ENCODE measurements at places on chromosomes 16 and 17. TPM values are rescaled to one million over a fixed set of nuclear protein-coding genes. Genes with fewer than 3 reads are reported as not detected.
A peak's percentile ranks its signal among the peaks of the same experiment; 100 is the strongest.

- DNase-seq, result no peak
Measured at GRCh38 chr17:78041386-78042179, 83.1 kb downstream of the TNRC6C start.

- DNase-seq, result peak; percentile 85
Measured at GRCh38 chr17:77449908-77450741, 309.4 kb downstream of the SEC14L1 start.

- no peak for DNase-seq
Measured at GRCh38 chr17:49903523-49903922, 55.7 kb upstream of the TAC4 start.

GRCh38 chr17:82112181-82112913, 14.3 kb upstream of the FASN start:
- no peak for DNase-seq

DNA sequence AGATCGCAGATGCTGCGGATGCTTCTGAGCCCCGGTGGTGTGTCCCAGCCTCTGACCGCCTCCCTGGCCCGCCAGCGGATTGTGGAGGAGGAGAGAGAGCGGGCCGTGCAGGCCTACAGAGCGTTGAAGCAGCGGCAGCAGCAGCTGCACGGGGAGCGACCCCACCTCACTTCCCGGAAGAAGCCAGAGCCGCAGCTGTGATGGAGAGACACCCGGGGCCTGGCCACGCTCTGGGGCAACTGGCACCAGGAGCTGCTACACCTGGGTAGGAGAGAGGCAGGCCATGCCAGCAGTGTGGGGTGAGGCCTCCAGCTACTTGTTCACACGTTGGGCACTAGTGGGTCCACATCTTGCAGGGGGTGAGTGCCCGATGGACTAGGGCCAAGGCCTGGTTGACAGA, 6.0 kb downstream of the CCDC137 start:
- no peak for DNase-seq

GRCh38 chr16:82750068-82750467, 123.3 kb downstream of the CDH13 start:
- no peak for DNase-seq

DNA sequence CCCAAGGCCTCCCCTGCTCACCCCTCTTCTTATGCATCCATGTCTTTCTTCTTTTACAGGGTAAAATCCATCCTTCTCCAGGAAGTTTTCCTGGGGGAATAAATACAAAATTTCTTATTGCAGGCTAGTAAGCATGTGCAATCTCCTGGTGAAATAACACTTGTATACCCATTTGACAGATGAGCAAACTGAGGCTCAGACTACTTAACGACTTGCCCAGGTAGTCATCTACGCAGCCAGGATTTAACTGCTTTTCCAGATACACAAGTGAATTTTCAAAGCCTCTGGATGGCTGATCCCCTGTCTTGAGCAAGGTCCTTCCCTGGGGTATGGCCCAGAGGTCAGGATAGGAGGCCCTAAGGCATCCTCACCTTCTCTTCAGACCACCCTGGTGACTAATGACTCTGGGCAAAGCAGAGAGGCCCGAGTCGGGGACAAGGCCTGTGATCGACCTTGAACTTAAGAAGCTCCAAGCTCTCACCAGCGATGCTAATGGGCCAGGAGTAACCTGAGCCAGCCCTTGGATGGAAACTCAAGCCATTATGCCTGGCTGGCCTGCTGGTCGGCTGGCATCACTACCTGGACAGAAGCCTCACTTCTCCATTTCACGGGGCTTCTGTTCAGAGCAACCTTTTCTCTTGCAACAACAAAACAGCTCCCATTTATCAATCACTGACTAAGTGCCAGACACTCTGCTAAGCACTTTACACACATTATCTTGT, 33.1 kb downstream of the ZNF423 start:
- no peak for DNase-seq

- no peak for DNase-seq
Measured at GRCh38 chr16:82152641-82153112, 17.3 kb downstream of the MPHOSPH6 start.

GRCh38 chr17:46769531-46770438, 48.7 kb downstream of the WNT3 start:
- DNase-seq, result no peak

GRCh38 chr16:11004351-11004750, 60.0 kb downstream of the CLEC16A start:
- no peak for DNase-seq

- DNase-seq, result no peak
Measured at GRCh38 chr17:36195434-36196130, 976 bp downstream of the CCL3L1 start.

DNA sequence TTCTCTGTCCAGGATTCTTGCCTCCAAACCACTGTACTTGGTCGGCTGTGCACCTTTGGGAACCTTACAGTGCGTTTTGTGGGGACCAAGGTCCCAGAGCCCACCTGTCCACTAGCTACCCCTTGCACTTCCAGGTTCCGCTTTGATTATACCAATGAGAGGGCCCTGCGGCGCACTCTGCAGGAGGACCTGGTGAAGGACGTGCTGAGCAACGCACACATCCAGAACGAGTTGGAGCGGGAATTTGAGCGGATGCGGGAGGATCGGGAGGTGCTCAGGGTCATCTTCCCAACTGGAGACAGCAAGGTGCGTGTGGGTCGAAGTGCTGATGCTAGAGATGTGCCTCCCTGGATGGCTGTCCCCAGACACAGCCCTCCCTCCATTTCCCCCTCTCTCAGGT, 18.8 kb downstream of the POLR2A start:
- DNase-seq, result no peak

- DNase-seq, result no peak
Measured at GRCh38 chr16:20660325-20660724, 37.2 kb downstream of the ACSM1 start.

GRCh38 chr16:53839150-53839549, 135.2 kb downstream of the FTO start:
- DNase-seq, result no peak

DNA sequence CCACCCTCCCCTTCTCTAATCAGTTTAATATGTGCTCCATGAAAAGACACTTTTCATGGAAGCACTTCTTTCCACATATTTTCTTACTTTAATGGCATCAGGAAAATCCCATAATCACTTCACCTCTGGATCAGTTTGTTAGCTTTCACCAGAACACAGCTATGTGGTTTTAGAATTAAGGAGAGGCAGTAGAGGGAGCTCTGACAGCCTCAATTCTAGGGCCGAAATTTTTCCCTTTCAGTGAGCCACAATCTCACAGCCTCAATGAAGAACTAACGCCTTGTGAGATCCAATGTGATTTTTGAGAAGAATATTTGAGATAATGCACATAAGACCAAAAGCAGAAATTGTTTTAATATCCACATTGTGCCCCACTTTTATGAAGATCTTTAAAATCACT, 1494.0 kb upstream of the CDH8 start:
- no peak for DNase-seq

GRCh38 chr17:65576939-65577338, 15.5 kb upstream of the AXIN2 start:
- no peak for DNase-seq

- no peak for DNase-seq
Measured at GRCh38 chr17:72602517-72603419, 481.9 kb downstream of the SOX9 start.

GRCh38 chr17:32930512-32930911, 2.6 kb downstream of the TMEM98 start:
- DNase-seq, result no peak

DNA sequence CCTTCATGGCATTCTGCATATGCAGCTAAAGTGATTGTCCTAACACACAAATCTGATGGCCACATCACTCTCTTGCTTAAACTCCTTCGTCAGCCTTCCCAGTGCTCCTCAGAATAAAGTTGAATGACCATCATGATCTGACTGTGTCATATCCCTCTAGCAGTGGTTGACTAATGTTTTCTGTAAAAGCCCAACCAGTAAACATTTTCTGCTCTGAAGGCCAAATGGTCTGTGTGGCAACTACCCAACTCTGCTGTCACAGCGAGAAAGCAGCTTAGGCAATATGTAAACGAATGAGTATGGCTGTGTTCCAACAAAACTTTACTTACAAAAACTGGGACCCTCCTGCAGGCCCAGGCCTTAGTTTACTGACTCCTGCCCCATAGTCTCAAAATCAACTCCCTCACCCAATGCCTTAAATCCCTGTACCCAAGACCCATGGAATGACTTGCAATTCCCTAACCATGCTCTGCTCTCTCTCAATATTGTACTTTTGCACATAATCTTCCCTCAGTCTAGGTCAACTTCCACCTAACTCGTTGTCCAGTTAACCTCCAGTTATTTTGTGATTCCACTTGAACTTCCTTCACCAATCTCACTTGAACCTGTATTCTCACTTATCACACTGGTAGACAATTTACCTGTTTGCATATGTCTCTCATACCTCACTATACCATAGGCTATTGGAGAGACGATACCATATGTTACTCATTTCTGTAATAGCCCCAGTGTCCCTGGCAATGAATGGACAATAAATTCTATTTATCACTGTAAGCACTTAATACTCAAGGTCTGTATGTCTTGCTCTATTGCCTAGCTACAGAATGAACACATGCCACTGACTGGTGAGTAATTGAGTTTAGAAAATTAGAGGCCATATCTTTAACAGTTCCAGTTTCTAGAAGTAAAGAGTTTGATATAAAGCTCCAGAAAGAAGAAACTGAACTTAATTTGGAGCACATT, 29.1 kb downstream of the TMEM100 start:
- DNase-seq, result no peak

DNA sequence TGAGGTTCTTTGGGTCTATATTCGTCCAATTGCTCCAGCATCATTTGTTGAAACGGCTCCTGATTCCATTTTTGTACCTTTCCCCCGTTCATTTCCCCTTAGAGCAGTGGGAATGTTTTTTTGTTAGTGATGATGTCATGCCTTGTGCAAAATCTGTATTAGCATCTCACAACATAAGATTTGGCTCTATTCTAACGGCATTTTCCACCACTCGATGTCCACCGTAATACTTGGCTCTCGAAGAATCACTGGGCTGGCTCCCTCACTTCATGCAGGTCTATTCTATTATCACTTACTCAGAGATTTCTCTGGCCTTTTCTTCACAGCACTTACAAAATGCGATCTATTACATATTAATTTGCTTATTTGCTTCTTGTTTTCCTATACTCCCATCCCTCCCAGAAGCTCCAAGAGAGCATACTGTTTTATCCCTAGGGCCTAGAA, 571 bp upstream of the NME1 start:
- no peak for DNase-seq

GRCh38 chr17:2138318-2138717, 83.4 kb downstream of the HIC1 start:
- no peak for DNase-seq

GRCh38 chr17:44967026-44967906, 837 bp downstream of the C1QL1 start:
- no peak for DNase-seq

GRCh38 chr16:914440-914839, 56.3 kb downstream of the LMF1 start:
- no peak for DNase-seq

DNA sequence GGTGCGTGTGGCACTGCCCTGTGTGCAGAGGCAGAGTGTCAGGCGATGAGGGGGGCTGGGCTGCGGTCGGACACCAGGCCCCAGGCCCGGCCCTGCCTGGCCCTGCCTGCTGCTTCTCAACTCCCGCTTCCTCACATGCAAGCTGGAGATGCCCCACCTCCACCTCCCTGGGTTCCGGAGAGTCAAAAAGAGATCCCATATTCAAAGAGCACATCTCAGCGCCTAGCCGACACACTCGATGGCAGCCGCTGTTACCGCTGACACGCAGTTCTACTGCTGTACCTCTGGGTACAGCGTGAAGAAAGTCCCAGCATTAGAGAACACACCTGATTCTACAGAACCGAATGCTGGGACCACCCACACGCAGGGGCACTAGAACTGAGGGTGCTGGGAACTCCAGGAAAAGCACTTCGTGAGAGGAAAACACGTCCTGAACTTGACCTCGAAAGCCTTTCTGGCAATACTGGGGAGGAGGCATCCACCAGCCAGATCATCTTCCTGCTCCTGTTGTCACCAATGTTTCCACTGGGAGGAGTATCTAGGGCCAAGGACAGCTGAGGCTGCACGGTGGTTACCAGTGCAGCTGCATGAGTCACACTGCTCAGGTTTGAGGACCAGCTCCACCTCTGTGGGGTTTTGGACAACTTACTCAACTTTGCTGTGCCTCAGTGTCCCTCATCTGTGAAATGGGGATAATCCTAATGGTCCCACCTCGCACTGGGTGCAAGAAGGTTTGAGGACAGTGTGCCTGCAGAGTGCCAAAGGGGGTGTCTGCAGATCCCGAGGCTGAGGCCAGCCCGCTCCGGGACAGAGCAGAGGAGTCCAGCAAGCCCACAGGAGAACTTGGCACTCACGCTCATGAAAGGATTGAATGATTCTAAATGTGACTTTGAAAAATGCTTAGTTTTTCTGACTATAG, 100.4 kb upstream of the DNAH17 start:
- DNase-seq, result no peak

DNA sequence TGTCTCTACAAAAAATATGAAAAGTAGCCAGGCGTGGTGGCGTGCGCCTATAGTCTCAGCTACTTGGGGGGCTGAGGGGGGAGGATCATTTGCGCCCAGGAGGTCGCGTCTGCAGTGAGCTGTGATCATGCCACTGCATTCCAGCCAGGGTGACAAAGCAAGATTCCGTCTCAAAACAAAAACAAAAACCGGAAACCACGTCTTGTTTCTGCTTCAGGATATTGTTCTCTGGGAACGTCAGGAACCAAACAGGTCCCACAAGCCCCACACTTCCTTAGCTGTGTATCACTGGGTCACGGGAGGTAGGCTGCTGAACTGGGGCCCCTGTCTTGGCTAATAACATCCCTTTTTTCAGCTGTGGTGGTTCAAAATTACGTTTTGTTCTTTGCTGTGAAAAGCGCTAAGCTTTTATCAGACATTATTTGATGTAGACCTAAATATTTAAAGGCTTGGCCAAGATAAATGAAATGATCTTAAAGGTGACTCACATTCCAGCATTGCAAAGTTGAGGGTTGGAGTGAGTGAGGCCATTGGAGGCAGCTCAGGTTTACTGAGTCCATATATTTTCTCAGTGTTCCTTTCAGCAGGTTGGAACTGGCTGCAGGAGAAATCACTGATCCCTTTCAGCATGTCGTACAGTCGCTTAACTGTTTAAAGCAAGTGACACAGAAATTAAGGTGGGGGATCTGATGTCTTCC, 16.4 kb upstream of the SEC14L1 start:
- DNase-seq, result no peak

DNA sequence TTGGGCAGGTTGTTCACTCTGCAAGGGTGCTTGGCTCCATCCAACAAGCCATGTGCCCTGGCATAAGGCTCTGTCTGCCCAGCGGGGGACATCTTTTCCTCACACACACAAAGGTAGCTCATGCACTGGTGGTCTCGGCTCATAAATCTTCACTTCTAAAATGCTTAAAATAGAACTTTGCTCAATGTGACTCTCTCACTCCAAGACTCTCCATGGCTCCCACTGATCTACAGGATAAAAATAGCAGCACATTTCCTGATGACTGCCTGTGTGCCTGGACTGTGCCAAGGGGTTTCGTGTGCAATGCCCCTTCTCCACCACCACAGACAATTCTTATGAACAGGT, 15.1 kb upstream of the CIBAR2 start:
- DNase-seq, result no peak

The SLC13A5 gene
- not detected for total RNA-seq

The SLC13A2 gene
- not detected for total RNA-seq

The DNAJC7 gene
- total RNA-seq, result 70.0 TPM

The SLC5A10 gene
- not detected for total RNA-seq

The CA4 gene
- total RNA-seq, result 17.7 TPM

The KCNH6 gene
- not detected for total RNA-seq

The WFDC1 gene
- total RNA-seq, result 1.3 TPM

The CCDC154 gene
- total RNA-seq, result 0.70 TPM

The MYH11 gene
- total RNA-seq, result 21.3 TPM

The PALB2 gene
- 5.4 TPM for total RNA-seq

The TBC1D3K gene
- not detected for total RNA-seq
